ENCODE measurements at places on chromosomes 3 and 15.
A peak's percentile ranks its signal among the peaks of the same experiment; 100 is the strongest.

DNA sequence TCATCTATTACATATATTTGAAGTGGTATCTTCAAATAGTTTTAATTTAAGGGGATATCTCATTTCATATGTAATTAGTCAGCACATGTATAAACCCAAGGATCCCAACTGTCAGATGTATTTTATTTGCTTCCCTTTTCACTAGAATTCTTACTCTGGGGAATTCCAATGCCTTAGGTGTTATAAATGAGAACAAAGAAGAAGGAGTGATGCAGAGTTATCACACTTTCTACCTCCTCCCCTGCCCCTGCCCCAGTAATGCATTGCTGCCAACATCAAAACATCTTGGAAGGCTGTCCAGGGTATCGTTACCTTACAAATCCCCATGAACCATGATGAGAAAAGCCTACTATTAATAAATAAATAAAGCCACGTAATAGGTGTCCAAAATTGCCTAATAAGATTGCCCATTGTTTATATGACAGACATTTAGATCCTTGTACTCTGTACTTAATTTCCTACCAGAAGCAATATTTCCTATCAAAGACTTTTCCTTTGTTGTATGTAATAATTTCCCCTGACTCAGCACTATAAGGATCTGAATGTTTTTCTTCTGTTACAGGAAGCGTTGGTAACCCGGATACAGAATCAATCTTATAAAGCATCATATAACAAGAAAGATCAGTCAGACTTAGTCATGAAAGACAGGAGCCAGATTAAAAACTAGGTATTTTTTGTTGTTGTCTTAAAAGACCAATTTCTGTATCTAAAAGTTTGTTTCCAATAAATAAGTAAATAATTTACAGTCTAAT, 38.8 kb downstream of the CBLB start:
- DNase-seq, result peak; percentile 21

DNA sequence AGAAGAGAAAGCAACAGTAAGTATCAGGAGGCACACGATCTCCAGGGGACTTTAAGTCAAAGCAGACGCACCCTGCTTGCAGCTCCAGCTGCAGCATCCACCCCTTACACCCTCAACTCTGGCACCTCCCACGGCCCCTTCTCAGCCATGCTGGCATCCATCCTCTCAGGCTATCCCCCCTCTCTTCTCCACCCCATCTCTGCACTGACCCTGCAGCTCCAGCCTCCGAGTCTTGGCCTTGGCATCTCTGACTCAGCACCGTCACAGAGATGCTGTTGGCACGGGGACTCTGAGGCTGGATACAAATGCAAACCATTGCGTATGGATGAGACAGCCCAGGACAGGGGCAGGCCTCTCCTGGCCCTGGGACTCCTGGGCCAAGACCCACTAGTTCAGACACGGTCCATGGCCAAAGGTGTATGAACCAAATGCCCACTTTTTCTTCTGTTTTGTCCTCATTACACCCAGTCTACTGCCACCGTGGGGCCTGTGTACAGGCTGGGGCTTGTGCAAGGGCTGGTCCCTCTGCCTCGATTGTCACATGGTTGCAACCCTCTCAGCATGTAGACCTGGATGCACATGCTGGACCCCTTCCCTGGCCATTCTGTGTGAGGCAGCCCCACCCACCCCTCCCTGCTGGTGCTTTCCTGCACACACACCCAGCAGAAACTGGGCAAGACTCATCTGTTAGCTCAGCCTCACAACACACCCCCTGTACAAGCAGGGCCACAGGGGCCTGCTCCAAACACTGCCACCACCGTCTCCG, 18.7 kb upstream of the ZXDC start:
- DNase-seq, result peak; percentile 26

DNA sequence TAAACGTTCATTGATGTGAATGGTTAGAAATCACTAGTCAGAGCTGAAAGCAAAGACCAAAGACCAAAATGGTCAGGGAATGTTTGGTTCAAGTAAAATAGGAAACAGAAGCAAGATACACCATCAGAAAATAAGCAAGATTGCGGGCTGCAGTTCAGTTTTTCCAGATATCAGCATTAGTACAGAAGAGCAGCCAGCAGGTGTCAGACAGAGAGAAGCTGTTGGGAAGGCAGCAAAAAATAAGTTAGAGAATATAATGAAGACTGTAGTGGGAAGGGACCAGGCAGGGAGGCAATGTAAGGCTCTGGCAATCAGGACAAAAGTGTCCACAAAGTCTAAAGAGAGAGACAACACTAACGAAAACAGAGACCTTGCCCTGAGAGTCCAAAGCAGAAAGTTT, 639.4 kb upstream of the NAALADL2 start:
- no peak for DNase-seq

DNA sequence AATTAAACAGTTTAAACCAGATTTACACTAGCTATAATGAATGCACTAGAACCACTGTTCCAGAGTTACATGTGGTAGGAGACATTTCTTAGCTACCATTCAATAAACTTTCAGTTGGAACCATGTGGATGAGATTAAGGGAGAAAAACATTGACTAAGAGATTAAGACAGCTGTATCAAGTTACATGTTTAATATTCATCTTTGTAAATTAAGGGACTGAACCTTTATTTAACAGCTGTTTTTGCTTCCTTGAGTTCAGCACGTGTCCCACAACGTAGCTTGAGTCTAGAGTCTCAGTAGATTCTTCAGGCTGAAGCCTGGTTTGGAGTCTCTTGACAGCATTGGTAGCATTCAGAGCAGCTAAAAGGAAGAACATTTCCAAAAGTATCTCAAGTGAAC, 27.2 kb upstream of the CFAP44 start:
- DNase-seq, result peak; percentile 1

DNA sequence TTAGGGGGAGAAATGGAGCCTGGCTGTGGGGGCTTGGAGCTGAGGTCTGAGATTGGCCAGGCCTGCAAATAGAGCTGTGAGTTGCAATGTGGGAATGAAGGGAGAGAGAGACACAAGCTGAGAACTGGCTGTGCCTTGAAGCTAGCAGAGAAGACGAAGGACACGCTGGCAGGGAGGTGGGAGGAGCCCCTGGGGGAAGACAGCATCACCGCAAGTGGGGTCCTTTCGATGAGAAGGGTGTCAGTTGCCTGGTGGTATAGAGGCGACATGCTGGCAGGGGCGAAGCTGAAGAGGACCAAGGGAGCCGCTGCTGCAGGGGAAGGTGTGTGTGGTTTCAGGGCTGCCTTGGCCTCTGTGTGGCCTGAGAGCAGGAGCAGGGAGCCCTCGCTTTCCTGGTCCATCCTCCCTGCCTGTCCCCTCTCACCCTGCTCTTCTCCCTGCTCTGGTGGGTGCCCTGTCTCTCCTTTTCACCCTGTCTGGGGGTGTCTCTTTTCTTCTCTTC, 5.5 kb downstream of the RHCG start:
- DNase-seq, result no peak

GRCh38 chr3:190208196-190208595, 87.5 kb upstream of the P3H2 start:
- no peak for DNase-seq

DNA sequence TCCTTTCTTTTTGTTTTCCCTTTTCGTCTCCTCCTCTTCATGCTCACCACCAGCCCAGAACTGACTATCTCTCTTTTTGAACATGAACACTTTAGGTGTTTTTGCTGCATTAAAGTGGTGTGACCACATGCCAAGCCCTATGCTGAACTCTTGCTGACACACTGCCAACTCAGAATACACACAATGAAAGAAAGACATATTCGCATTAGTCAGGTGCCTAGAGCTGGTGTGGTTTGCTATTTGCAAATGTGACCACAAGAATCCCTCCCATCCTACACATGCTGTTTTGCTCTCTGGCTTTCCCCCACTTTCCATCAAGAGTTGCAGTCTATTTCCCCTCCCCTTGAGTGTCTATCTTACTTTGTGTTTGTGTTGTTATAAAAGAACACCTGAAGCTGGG, 967.8 kb upstream of the CFAP20DC start:
- peak; percentile 51 for DNase-seq

DNA sequence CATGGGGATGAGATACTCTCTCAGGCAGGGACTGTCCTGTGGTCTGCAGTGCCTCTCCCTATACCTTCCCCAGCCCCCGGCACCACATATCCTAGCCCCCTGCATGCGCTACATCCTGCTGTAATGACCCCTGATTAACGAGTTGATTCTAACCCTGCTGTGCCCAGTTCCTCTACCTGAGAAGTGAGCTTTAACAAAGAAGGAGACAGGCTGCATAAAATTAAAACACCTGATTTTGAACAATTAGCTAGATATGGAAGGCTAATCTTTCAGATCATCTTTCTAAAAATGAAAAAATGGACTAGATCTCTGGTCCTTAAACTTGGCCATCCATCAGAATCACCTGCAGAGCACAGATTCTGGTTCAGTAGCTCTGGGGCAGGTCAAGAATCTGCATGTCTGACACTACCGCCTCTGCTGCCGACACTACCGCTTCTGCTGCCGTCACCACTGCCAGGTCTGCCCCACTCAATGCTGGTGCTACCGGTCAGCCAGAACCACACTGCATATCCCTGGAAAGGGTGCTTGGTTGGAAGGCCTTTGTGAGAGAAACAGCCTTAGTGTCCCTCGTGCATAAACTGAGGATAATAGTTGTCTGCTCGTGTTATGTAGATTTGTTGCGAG, 33.6 kb upstream of the ZBTB38 start:
- DNase-seq, result no peak

- DNase-seq, result no peak
Measured at GRCh38 chr3:196596355-196596754, 27.9 kb downstream of the FBXO45 start.

GRCh38 chr3:122004991-122005565, 17.0 kb downstream of the ILDR1 start:
- no peak for DNase-seq
